Small intestine (tissue), 16 donors: ENCODE measurements at places on chromosomes 1 and 21.
A peak's percentile ranks its signal among the peaks of the same experiment; 100 is the strongest.

DNA sequence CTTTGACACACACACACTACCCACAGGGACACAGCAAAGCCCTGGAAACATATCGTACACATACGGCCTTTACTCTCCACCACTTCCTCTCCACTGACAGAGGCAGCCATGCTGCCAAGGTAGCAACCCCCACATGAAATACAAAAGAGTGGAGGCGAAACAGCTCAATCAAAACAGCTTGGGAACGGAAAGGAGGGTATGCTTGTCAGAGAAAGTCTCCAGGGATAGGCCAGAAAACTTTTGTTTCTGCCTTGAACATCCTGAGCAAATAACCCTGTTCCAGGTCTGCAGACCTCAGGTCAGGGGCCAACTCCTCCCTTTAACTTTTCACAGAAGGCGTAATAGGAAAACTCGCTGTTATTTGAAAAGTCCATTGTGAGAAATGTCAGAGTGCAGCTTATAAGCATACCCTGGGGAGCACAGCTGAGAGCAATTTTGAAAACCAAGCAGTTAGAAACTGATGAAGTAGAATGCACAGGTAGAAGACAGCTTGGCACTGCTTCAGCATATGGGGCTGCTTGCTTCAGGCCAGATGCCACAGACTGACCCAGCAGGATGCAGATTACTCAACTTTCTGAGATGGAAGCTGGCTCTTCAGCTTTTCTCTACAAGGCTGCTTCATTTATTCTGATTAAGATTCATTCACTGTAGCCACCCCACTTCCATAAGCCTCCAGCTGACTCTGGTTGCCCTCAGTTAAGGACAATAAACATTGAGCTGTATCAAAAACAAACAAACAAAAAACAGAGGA lies 18.0 kb downstream of the KIAA0319L start:
- no peak for DNase-seq

DNA sequence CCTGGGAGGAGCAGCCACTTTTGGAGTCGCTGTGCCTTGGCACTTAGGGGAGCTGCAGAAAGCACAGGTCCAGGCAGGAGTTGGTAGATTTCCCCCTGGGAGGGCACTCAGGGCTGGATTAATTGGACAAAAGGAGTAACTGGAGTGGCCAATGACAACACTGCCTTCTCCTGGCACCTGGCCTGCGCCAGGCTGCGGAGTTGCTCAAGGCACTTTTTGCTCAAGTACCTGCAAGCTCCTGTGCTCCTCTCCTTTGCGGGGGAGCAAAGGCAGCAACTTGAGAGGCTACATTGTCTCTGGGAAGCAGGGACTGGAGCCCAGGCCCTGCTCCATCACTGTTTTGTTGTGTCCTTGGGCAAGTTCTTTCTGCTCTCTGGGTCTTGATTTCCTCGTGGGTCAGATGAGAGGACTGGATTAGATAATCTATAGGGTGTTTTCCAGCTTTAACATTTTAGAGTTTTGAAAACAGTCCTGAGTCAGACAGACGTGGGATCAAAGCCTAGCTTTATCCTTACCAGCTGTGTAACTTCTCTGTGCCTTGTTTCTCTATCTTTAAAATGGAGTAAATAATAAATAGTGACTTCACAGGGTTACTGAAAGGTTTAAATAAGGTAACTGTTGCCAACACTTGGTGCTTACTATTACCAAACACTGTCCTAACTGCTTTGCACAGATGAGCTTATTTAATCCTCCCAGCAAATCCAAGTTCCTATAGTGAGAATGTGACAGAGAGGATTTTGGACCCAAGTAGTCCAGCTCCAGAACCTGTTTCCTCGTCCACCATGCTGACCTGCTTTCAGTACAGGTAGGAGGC lies 18.0 kb upstream of the GRHL3 start:
- DNase-seq = no peak

GRCh38 chr1:21317035-21317689 lies 26.9 kb upstream of the ECE1 start:
- DNase-seq = no peak

- no peak for DNase-seq
These were observed 99.0 kb upstream of the BEND5 start for GRCh38 chr1:48875552-48876329.

DNA sequence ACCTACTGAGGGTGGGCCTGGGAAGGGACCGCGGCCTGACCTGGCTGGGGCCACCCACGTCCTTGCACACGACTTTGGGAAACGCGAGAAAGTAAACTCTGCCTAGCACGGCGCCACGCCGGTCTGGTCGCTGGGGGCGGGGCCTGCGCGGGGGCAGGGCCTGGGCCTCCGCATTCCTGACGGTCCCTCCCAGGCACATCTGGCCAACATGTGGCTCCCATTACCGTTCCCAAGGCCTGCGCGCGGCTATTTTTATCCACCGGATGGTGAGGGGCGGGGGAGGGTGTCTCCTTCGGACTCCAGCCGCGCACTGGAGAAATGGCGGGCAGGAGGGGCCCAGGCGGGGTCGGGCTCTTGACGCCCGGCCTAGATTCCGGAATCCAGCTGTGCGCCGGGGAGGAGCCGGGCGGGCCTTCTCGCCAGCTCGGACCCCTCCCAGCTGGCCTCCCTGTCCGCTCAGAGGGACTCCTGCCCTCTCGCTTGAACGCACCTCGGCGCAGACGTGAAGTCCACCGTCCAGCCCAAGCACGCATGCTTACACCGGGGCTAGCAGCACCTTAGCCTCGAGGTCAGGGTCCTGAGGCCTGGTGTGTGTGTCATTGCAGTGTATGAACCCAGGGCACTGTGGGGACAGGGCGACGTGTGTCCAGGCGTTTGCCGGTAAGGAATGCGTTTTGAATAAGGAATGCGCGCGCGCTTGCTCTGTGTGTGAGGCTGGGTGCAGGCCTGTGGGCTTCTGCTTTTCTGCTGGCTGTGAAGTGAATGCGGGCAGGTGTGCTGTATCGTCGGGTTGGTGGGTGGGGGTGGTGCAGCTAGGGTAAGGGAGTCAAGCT lies 2.1 kb downstream of the EVA1B start:
- DNase-seq = peak; percentile 73

DNA sequence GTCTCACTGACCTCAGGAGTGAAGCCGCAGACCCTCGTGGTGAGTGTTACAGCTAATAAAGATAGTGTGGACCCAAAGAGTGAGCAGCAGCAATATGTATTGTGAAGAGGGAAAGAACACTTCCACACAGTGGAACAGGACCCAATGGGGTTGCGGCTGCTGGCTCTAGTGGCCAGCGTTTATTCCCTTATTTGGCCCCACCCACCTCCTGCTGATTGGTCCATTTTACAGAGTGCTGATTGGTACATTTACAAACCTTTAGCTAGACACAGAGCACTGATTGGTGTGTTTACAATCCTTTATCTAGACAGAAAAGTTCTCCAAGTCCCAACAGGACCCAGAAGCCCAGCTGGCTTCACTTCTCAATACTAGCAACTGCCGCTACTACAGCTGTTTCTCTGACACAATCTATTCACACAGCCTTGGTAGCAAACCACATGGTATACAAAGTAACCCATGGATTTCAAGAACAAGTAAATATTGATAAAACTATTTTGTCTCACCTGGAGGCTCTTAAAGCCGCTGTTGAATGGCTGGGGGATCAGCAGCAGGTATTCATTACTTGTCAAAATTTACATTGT lies 25.3 kb upstream of the ITLN1 start:
- DNase-seq = no peak

DNA sequence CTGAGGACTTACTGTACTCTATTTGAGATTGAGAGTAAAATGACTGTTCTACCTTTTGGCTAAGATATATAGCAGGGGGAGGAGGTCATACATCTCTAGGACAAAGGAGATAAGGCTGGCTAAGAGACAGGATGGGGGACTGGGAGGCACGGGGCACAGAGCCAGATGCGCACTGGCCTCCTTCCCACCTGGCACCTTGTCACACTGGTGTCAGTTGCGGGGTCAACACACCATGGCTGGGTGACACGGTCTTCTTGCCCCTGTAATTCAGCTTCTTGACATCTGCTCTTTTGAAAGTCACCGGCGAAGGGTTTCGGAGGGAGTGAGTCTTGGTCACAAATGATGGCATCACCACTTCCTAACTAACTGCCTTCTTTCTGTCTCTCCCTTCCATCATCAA lies 177.3 kb downstream of the ZSCAN20 start:
- DNase-seq = no peak

DNA sequence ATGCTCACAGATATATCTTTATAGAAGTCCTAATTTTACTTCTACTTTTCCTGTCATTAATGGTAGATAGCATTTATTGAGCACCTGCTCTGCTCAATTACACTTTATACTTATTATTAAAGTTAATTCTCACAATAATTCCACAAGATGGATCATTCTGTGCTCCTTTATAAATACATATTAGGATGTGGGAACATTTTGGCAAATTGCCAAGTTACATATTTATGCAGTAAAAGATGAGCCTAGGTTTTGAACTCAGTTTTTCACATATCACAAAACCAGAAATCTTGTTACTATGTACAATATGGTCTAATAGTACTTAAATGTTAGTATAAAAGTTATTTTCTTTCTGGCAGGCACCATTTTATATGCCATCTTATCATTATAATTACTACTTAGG lies 895.0 kb upstream of the B3GALT2 start:
- no peak for DNase-seq

DNA sequence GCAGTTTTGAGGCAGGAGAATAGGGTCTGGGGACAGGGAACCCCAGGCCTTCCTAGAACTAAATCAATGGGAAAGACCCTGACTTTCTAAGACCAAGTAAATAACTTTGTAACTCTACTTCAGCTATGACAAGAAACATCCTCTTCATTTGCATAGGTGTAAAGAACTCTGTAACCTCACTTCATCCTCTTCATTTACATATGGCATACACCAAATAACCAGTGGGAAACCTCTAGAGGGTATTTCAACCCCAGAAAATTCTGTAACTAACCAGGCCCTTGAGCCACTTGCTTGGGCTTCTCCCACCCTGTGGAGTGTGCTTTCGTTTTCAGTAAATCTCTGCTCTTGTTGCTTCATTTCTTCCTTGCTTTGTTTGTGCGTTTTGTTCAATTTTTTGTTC lies 495.6 kb downstream of the SIPA1L2 start:
- DNase-seq = no peak

- peak; percentile 61 for DNase-seq
These were observed 16.2 kb downstream of the LRRC8D start for GRCh38 chr1:89837036-89837481.

- DNase-seq = no peak
These were observed 163.0 kb downstream of the ZSCAN20 start for GRCh38 chr1:33635336-33636012.

DNA sequence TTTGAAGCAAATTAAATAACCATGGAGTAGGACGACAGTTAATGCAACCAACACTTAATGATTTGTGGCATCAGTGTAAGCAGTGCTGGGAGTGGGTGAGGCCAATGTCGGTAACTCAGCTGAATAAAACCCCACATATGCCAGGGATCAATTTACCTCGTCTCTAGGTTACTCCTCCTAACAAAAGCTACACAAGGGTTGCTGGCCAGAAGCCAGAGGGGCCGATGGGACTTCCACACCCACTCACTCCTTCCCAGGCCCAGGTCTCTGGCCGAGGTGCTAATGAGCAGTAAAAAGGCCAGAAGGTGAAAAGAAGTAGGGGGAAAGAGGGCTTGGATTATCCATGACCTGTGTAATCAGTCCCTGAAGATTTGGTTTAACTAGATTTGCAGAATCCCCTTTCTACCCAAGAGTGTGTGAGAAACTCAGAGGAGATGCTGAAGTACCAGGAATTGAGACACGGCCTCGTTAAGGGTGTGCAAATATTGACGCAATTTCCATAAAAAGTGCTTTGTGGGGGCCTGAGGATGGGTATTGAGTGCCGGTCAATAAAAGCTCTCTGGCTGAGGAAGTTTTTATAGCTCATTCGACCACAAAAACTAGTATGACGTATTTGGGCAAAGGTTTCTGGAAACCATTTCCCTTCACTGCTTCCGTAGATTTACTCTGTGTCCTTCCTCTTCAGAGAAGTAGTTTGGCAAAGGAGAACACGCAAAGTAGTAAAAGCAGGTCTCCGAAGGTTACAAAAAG lies 145.5 kb downstream of the TBX15 start:
- DNase-seq = peak; percentile 15
